Smooth muscle cell of the brain vasculature (primary cell): ENCODE measurements at places on chromosomes 3 and 15.

- DNase-seq: no peak
Measured at GRCh38 chr3:132840201-132840700, 118.0 kb upstream of the NPHP3 start.

DNA sequence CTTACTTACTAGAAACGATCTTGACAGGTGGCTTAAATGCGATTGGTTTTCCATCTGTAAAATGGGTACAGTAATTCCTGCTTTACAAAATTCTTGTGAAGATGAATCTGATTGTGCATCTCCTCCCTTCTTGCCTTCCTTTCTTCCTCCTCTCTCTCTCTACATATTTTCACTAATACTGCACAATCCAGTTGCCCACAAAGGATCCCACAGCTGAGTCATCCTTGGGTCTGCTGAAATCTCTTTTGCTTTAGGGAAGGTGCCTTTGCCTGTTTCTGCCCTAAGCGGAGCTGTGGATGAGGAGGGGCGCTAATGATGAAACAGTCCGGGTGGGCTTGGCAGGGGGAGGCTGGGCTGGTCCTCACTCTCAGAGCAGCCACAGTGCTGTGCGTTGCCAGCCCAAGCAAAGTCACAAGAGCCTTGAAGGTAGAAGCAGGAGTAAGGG lies 46.1 kb downstream of the AMOTL2 start:
- no peak for DNase-seq

DNA sequence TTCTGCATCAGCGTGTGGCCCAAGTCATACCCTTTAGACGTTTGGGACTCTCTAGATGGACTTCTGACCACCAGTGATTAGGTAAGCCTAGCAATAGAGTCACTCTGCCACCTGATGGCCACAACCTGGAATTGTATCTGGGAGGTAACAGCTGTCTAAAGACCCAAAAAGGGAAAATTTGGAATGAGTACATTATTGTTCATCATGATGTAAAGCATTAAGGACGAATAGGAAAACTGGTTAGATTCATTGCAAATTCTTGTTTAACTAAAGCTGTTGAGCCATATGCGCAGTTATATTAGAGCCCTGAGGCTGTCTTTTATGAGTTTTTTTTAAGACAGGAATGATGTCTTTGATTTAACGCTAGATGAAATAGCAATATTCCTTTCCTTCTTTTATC lies 63.6 kb downstream of the FAM81A start:
- no peak for DNase-seq

GRCh38 chr3:115986555-115987207 lies 363.4 kb downstream of the GAP43 start:
- DNase-seq: no peak
